ENCODE measurements at places on chromosomes 11 and 22.

DNA sequence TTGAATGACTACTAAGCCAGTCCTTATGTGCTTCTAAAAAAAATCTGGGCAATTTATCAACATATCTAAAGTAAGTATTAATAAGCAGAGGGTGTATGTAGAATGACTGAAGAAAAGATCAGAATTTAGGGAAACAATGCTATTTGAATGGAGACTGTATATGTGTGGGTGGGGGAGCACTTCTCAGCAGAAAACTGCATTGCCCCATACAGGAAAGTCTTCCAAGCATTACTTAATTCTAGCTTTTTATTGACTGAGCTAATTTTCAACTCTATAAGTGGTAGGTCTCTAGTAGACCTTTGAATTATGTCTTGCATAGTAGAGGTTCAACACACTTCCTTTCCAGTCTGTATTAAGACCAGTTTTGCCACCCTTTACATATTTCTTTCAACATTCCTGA, 41.7 kb downstream of the CASP12 start:
- no peak for DNase-seq

DNA sequence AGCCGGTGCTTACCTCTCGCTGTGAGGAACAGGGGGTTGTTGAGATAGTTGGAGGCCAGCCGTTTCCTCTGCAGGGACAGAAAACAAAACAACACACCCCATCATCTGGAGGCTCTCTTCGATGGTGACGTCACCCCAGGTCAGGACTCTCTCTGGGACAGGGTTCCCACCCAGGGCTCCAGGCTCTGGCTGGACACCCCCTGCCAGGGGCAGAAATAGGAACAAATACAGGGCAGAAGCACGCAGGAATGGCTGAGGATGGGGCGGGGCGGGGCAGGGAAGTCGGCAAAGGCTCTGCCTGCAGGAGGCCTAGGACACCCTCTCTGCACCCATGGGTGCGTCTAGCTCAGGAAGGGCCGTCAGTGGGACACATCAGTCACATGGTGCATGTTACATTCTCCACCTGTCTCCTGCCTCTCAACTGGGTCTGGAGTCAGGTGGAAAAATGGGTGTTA, 118.5 kb downstream of the PHF21B start:
- no peak for DNase-seq

DNA sequence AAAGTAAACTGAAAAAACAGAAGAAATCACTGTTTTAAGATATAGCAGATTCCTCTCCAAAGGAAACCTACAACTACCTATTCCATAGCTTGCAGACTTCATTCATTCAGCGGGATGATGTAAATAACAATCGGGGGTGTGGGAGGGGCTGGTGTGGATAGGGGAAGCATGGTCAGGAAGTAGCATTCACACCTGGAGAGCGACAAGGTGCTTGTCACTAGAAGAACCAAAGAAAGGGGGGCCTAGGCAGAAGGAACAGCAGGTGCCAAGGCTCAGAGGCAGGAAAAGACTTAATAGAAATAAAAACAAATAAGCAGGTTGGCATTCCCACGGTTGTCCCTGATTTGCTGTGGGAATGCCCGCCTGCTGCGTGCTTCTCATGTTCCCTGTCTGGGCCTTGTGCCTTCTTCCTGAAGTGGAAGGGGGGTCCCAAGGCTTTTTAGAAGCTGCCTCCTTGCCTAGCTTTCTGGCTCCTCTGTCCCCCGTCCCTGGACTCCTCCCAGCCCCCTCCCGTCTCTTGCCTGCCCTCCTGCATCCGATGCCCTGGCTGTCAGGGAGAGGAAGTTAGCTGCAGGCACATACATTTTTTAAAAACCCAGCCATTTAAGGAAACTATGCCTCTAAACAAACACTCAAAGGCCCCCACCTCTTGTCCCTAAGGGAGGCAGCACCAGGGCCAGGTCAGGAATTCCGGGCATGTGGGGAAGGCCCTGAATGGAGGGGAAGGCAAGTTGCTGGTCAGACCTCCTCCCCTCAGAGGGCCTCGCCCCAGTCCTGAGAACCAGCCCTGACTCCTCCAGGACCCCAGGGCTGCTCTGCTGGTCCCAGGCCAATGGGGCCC, 54.7 kb upstream of the PRDM11 start:
- no peak for DNase-seq

GRCh38 chr11:30125456-30125855, 105.4 kb upstream of the FSHB start:
- no peak for DNase-seq

Data from stimulated activated CD8-positive, alpha-beta memory T cell treated with anti-CD3 and anti-CD28 coated beads, Interleukin-2, amount 100 ng/mL, for 1 hour (primary cell).